ENCODE measurements at places on chromosomes 1 and 21.

- DNase-seq, result no peak
Measured at GRCh38 chr1:78755986-78756385, 106.4 kb downstream of the IFI44 start.

GRCh38 chr1:242243472-242243871 lies 244.6 kb upstream of the MAP1LC3C start:
- no peak for DNase-seq

DNA sequence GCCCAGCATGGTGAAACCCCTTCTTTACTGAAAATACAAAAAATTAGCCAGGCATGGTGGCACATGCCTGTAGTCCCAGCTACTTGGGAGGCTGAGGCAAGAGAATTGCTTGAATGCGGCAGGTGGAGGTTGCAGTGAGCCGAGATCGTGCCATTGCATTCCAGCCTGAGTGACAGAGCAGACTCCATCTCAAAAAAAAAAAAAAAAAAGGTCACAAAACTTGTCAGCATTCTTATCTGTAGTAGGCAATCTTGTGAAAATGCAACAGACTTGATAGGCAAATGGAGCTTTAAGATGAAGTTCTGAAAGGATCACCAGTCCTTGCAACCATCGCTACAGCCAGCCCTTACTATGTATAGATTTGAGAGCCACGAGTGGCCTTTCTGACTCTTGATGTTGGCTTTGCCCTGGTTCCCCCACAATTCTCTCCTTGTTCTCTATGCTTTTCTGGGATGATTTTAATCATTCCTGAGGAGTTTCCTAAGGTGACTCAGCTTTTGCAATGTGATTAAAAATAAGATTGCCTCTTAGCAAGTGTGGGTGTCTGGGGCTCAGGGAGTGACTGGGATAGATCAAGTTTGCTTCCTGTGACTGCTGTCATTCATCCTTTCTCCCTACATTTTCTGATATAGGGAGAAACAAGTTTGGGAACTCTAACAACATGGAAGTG lies 7.1 kb upstream of the MAP1LC3C start:
- no peak for DNase-seq

DNA sequence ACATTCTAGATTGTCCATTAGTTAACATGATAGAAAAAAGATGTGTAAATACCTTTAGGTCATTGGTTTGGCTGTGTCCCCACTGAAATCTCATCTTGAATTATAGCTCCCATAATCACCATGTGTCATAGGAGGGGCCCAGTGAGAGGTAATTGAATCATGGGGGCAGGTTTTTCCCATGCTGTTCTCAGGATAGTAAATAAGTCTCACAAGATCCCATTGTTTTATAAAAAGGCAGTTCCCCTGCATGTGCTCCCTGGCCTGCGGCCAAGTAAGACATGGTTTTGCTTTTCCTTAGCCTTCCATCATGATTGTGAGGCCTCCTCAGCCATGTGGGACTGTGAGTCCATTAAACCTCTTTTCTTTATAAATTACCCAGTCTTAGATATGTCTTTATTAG lies 32.5 kb upstream of the SLC44A5 start:
- DNase-seq, result no peak

- DNase-seq, result no peak
Measured at GRCh38 chr21:26107429-26107828, 63.1 kb downstream of the APP start.

DNA sequence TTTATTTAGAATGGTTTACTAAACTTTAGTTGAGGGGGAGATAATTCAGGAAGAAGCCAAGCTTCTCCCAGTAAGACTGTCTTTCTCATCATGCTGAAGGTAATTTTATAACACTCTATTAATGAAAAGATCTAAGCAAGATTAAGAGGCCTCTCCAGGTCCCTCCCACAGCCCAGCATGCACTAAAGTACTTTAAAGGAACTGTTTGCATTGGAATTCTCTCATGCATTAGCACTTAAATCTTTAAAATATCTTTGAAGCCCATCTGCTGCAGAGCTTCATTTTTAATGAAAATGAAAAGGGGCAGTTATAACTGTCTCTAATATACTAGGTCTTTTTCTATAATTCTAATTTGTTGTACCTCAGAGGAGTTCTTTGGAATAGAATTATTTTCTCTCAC lies 1379.1 kb upstream of the ADGRL4 start:
- DNase-seq, result no peak

DNA sequence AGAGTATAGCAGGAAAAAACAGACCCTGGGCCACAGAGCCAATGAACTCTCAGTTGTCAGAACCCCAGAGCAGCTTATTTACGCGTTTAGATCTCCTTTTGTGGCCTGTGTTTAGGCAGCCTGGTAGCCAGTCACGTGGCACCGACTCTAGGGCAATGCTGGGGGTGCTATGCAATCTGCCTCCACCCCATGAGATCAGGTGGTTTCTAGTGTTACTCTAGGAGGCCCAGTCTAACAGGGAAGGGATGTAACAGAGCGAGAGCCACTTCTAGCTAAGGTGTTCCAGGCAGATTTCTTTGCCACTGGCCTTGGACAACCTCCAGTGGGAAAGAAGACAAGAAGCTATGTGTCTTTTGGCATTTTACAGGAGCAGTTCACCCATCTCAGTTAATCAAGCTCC lies 12.0 kb upstream of the A3GALT2 start:
- no peak for DNase-seq

- DNase-seq, result no peak
Measured at GRCh38 chr1:42942444-42942843, 16.2 kb downstream of the SLC2A1 start.

DNA sequence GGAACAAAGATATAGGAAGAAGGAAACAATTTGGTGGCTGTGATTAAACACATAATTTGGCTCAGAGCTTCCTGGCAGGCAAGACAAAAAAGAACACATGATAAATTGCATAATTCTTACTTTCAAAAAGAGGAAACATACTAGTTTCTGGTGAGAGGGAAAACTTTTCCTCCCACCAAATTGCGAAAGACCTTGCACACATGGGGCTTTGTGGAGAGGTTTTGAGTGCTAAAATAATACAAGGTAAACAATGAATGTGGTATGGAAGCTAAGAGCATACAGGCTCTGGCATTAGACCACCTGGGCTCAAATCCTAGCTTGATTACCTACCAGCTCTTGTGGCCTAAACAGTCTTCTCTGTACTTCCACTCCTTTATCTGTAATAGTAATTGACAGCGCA lies 140.2 kb upstream of the HOOK1 start:
- no peak for DNase-seq

DNA sequence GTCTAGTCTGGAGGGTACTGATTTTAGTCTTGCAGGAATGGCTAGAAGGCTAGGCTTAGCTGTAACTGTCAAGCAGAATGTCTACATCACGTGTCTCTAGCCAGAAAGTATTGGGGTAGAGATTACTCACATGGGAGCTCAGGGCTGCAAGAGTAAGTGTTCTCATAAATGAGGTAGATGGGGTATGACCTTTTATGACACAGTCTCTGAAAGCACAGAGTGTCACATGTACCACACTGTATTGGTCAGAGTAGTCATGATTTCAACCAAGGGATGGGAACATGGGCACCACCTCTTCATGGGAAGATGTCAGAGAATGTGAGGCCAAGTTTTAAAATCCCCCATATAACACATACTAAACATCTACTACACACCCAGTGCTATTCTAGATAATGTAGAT lies 2.9 kb downstream of the FYB2 start:
- DNase-seq, result no peak

GRCh38 chr1:36349241-36349671 lies 25.8 kb upstream of the EVA1B start:
- no peak for DNase-seq

DNA sequence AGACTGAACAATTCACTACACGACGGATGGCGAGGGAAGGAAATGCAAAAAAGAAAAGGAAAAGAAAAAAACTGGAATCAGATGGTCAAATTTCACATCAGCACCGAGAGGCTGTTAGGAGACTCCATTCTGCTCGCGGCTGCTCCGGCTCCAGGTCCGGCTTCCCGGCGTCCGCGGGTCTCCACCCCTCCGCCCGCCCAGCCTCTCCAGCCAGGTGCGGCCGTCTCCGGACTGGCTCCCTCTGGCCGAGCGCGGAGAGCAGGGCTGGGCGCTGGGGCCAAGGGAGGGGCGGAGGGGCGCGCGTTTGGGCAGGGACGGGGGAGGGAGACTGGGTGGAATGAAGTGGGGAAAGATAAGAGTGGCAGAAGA lies 332 bp downstream of the KCNJ6 start:
- DNase-seq, result no peak

DNA sequence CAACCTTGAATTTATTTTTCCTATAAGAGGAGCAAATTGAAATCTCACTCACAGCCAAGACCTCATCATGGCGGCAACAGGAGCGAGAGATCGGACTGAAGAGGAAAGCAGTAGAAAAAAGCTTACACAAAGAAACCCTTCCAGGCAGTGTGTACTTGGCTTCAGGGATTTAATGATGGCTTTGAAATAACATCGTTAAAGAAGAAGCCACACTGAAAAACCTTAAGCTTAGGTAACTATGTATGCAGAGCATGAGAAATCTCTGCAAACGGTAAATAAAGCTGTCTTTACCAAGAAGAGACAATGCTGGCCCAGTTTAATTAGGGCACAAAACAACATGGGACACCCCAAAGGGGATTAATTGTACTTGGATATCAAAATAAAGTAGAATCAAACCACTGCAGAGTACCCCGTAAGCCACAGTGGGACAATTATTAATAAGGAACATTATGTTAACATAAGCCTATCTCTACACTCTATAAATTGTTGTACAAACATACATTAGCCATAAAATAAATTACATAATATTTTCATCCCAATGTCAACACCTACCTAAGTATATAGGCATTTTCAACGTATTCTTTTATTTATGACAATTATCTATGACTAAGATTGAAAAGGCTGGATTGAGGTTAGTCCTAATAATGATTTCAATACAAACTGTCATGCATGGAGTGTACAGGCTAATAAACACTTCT lies 360.2 kb upstream of the CHRM3 start:
- DNase-seq, result no peak

GRCh38 chr1:60133848-60134247 lies 60.3 kb upstream of the C1orf87 start:
- DNase-seq, result peak; percentile 86

DNA sequence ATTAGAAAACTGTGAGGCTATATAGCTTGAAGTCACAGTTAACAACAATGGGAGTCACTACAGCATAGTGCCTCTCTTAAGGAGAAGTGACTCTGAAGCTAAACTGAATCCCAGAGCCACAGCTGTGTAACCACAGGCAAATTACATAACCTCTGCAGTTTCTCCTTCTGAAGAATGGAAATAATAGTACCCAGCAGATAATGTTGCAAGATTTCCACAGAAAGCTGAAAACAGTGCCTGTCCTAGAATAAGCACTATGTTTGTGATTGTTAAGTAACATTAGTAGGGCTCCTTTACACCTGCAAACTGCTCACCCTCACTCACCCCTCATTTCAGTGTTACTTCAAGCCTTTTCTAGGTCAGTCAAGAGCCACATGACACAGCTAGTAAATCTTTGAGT lies 886.7 kb downstream of the PLA2G4A start:
- no peak for DNase-seq

- DNase-seq, result no peak
Measured at GRCh38 chr1:51234721-51235425, 1.2 kb upstream of the RNF11 start.

Data from astrocyte of the cerebellum (primary cell).